ENCODE measurements at places on chromosomes 1 and 21.

DNA sequence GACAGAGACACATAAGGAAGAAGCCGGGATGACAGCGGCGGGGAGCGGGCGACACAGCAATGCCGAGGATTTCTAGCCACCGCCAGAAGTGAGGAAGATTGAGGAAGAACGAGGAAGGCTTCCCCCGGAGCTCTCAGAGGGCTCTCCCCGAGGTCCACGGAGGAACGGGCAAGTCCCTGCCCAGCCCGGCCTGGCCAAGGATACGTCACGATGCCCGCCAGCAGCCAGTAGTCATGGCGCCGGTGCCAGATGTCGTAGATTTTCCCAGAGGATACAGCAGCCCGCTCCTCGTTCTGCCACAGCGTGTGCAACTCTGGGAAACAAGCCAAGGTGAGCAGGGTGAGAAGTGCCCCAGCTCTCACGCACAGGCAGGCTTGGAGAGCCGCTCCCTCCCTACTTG, 65.9 kb downstream of the KCNAB2 start:
- DNase-seq, result no peak

DNA sequence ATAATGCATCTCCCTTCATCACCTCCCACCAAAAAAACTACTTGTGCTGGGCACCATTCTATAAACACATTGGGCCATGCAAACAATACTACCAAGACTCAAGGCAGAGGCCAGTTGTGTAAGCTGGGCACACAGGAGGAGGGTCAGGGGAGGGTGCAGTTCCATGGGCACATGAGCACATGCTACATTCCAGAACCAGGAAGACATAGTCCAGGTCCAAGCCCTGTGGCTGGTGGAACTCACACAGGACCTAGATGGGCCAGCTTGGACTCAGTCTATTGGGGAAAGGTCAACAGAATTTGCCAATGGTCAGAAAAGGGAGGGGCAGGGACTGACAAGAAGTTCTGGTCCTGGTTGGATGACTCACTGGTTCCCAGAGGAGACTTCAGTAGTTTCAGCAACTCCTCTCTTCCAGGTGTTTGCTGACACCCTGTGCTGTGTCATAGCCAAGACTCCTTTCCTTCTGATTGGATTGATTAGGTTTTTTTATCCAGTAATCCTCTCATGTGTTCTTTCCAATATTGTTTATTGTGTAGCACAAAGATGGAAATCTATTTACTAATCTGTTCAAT, 249.7 kb downstream of the C1orf94 start:
- DNase-seq, result no peak

GRCh38 chr1:86997538-86997937, 83.1 kb downstream of the HS2ST1 start:
- no peak for DNase-seq

DNA sequence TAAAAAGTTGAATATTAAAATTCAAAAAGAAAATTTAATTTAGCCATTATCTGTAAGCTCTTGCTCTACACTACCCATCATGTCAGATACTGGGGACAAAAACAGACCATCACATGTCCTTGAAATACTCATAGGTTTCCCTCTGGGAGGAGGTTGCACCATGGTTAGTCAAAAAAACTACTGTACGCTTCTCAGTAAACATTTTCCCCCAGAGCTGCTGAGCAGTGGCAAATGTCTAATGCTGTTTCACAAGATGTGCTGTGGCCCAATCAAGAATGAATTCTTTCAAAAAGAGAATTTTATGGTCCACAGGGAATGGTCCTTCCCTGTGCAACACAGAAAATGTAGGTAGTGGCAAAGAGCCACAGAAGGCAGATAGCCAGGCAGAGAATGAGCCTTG, 6.1 kb downstream of the SLC25A24 start:
- DNase-seq, result no peak

Measured in body of pancreas (tissue), 4 donors.